Stimulated activated CD8-positive, alpha-beta memory T cell treated with anti-CD3 and anti-CD28 coated beads, Interleukin-15, amount 100 ng/mL, for 4 hours (primary cell): ENCODE measurements at places on chromosomes 12 and 14.

DNA sequence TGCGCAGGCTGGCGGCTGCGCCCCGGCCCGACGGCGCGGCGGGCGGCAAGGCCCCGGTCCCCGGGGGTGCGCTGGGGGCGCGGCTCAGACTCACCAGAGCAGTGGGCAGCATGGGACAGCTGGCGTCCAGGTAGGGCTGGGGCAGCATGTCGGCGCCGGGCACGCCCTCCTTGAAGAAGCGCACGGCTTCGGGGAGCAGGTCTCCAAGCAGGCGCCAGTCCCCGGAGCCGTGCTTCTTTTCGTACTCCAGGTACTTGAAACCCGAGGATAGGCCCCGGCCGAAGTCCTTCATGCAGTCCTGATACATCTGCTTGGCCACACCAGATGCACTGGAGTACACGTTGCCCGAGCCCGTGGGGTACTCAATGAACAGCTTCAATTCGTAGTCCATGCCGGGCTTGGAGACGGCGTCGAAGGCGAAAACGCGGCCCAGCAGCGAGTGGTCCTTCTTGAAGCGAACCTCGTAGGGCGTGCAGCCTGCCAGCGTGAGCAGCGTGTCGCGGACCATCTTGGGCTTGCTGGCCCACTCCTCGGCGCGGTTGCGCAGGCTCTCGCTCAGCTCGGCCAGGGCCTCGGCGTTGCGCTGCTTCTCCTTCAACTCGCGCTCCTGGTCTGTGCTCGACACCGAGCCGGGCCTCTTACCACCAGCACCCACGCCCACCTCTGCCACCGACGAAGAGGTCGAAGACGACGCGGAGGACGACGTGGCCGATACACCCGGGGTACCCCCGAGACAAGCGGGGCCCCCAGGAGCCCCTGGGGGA is 2.2 kb downstream of the IRF2BPL start:
- no peak for DNase-seq

DNA sequence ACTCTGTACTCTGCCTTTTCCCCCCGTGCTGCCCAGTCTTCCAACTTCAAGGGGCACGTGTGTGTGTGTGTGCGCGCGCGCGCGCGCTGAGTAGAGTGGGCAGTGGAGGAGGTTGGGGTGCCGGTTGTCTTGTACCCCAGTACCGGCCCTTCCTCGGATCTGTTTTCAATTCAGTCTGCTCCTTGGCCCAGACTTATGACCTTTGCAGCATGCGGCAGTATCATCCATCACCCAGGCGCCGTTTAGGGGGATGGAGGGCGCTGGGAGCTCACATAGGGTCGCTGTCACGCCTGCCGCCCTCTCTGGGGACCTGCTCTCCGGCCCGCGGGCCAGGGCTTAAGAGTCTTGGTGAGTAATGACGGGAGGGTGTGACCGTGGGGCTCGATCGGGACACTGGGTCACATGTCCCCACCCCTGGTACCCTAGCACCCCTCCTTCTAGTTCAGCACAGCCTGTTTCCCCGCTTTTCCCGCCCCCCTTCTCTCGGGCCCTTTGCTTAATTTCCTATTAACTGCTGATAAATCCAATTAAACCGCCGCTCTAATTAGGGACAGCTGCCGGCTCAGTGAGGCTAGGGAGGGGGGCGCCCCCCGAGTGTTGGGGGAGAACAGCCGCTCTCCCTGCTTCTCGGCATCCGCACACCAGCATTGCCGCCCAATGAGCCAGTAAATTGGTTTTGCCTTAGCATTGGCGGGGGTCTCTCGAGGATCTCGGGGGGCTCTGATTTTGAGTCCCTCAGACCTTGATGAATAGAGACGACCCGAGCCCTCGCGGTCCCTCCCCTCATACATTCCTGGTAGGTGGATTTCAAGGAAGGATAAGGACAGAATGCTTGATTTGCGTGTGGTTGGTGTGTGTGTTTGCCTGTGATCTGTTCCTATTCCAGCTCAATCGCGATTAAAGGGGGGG is 9.3 kb downstream of the STAC3 start:
- DNase-seq: no peak

GRCh38 chr14:20686386-20687143 is 2.0 kb upstream of the ANG start:
- no peak for DNase-seq

- DNase-seq: no peak
Measured at GRCh38 chr12:128790653-128791373, 32.9 kb downstream of the SLC15A4 start.

DNA sequence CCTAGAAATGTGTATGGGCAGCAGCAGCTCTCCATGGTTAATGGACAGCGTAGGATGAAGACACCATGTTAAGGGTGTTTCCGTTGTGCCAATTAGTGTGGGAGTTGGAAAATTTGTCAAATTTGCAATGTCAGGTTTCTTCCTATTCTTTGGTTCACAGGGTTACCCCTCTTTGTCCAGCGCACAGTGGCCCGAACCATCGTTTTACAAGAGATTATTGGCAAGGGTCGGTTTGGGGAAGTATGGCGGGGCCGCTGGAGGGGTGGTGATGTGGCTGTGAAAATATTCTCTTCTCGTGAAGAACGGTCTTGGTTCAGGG is 26.0 kb upstream of the TAMALIN start:
- no peak for DNase-seq

GRCh38 chr14:99891900-99892299 is 98.7 kb downstream of the EML1 start:
- no peak for DNase-seq

DNA sequence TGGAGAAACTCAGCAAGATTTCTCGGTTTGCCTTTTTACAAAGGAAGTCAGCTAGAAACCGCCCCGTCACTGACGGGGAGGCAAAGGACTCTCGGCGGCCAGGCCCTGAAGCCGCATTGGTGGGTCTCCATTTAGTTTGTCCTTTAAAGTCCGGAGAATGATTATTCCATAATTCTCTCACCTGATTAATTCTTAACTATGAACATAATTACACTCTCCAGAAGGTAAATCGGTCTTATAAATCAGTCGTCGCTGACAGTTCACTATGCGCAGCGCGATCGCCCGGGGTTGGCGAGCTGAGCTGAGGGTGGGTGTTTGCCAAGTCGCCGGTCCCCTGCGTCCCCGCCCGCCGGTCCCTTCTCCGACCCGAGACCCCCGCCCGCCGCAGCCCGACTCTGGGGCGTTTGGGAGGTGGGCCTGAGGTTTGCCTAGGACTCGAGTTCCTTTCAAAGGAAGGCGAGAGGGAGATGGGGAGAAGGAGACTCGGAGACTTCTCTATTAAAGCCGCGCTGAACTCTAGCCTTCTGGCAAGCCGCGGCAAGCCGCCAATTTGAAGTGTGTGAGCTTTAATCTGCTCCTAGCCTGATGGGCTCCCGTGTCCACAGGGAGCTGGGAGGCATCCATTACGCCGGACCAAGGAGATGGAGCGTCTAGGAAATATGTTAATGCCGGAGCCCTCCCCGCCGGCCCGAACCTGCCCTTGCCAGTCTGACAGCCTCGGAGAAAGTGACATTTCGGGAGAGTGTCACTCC is 392.9 kb downstream of the NOVA1 start:
- DNase-seq: no peak

GRCh38 chr12:724194-724855 is 28.1 kb upstream of the WNK1 start:
- DNase-seq: no peak

DNA sequence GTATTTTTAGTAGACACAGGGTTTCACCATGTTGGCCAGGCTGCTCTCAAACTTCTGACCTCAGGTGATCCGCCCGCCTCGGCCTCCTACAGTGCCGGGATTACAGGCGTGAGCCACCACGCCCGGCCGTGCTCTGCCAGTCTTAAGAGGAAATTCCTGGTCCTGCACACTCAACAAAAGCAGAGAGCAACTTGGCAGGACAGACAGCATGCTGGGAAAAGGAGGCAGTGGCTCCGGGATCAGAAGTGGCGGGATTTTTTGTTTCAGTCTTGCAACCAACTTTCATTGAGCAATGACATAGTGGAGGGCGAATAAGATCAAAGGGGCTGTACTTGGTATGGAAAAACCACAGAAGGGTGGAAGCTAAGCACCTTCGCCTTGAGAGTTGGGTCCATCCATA is 2.1 kb downstream of the CKAP4 start:
- no peak for DNase-seq

DNA sequence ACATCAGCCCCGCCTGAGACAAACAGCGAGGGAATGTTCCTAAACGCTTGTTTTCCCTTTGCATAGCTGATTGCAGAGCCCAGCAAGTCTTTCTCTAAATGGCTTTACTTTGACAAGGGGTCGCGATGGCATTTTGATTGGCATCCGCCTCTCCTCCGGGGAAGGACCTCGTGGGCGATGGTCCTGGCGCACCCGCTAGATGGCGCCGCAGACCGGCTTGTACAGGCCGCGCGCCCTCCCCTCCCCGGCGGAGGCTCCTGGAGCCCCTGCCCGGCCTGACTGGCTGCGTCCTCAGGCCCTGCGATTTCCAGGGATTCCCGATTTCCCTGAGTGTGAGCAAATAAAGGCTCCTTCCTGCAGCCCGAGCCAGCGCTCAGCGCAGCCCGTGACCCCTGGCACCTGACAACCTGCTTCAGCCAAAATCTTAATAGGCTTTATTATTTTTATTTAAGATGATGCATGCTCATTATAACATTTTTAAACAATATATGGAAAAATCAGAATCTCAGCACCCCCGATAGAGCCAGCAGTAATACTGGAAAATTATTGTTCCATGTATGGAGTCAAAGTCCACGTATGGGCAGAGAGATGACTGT is 468.3 kb downstream of the AACS start:
- DNase-seq: no peak

- no peak for DNase-seq
Measured at GRCh38 chr12:48118284-48118871, 786 bp upstream of the PFKM start.

GRCh38 chr12:89856431-89856830 is 147.8 kb upstream of the ATP2B1 start:
- DNase-seq: no peak

GRCh38 chr14:75911883-75912282 is 69.9 kb downstream of the TGFB3 start:
- DNase-seq: no peak

- DNase-seq: no peak
Measured at GRCh38 chr14:88749139-88749538, 43.6 kb downstream of the EML5 start.

DNA sequence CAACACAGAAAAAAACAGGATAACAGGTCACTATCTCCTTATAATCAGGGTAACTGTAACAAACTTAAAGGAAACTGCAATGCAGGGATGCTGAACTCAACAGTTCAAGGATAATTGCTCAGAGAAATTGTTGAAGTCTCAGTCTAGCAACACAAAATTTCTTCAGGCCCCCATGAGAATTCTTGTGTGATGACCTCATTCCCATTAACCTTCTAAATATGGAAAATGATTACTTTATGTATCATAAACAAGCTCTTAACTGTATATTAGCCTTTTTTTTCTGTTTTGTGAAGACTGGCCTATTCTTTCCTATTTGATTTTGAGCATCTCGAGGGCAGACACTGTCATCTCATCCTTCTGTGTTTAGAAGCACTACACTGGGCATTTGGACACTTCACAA is 47.1 kb downstream of the IGF1 start:
- DNase-seq: no peak

GRCh38 chr12:8914716-8915526 is 612 bp downstream of the PHC1 start:
- peak; percentile 36 for DNase-seq

DNA sequence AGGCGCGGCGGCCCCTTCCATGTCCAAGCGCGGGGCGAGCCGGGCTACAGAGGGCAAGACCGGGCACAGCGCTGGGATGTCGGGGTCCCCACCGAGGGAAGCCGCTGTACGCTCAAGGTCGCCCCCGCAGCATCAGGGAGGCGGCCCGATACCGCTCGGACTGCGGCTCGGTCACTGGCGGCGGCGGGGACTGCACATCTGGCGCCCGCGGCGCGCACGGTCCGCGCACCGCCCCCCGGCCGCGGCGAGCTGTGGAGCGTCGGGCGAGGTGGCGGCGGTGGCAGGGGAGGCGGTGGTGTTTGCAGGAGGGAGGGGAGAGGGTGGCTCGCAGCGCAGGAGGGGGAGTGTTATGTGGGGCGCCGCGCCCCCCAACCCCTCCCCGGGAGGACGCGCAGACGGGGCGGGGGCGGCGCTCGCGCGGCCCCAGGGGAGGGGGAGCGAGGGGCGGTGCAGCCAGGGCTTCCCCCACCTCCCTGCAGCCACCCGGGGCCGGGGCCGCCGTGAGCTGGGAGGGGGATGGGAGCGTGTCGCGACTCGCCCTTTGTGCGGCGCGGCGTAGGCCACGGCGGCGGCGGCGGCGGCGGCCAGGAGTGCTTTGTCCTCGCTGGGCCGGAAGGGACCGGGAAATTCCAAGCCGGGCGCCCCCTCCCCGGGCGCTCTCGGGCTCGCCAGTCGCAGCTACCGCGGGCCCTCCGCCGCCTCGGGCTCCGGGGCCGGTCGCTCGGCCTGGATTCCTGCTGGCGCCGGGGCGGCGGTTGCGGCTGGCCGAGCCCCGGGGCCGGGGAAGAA is at the start of gene NUAK1:
TSS of gene NUAK1 (minus strand) at position 322 of the 789 bp plus-strand sequence. CDS start at position 21, 301 bp downstream.
- DNase-seq: peak; percentile 16

DNA sequence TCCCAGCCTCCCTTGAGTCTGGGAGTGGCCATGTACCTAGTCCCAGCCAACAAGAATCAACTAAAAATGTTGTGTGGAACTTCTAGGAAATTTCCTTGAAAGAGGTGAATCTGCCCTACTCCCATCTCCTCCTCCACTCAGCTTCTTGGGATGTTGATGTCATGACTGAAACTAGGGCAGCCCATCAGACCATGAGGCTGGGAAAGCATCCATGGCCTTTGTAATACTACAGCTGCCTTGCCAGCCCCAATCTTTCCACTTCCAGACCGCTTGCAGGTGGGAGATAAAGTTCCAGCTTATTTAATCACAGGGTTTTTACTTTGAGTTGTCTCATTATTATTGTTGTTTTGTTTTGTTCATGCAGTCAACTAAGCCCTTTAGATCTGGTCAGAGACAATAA is 170.3 kb upstream of the LMNTD1 start:
- DNase-seq: no peak

DNA sequence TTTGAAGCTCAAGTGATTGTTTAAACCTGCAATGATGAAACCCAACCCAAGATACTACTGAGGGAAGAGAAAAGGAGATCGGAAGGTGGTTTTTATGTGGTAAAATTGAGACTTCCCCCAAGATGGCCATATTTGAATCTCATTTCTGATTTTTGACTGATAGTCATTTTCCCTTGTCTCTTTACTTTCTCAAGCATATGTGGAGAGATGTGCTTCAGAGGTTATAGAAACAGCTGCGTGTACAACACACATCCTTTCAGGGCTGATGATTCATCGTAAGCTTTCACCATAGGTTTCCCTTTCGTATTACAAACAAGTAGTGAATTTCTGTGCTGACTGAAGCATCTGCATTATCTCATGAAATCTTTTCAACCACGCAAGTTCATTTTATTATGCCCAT is 276.2 kb downstream of the EMP1 start:
- DNase-seq: no peak

DNA sequence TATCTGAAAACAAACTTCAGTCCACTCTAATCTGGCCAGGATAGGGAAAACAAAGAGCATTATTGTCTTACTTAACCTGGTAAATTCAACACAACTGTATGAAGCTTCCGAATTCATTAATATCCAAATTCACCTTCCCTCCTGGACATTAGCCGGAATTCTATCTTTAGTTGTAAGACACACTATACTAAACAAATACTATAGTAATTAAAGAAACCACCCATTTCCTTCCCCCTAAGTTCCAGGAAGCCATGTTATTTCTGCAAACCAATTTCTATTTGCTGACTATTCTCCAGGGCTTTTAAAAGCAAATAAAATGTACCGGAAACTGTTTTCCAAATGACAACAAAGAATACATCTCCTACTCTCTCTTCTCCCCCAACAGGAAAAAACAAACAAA is 122.7 kb upstream of the MDM1 start:
- no peak for DNase-seq

GRCh38 chr14:72169521-72169920 is 237.3 kb downstream of the RGS6 start:
- DNase-seq: no peak
